ENCODE measurements at places on chromosomes 7 and 10.

DNA sequence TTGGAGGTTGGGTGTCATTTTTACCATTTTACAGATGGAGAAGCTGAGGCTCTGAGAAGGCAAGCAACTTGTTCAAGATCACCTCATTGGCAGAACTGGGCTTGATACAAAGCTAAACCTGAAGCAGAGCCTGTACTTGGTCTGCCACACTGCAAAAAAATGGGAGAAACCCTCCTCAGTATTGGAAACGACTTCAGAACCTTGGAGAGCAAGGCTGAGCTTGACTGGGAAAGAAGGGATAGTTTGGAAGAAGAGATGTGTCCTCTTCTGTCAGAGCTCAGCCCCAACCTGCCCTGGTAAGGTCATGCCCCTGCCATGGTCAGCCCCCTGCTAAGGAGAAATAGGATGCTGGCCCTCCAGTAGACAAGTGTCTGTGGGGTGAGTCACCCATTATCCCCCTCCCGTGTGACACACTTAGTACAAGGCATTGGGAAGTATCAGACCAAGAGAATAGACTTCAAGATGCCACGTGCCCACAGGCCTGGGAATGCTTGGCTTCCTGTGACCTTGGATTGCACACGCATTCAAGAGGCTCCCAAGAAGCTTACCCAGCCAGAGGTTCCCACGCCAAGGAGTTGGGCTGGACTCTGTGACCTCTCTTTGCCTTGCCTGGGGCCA is 56.2 kb upstream of the SMNDC1 start:
- no peak for DNase-seq

DNA sequence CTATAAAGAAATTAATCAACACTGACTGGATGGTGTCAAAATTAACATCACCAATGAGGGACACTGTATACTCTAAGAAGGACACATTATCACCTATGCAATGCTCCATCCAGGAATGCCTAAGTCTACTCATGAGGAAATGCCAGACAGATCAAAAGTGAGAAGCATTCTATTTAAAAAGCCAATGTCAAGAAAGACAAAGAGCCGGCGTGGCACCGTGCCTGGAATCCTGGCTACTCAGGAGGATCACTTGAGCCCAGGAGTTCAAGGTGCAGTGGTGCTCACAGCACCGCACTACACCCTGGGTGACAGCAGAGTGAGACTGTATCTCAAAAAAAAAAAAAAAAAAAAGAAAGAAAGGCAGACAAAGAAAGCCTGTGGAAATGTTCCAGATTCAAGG is 45.5 kb upstream of the ANAPC16 start:
- DNase-seq: no peak

- DNase-seq: no peak
Observed at GRCh38 chr10:822661-823367, 108.7 kb downstream of the LARP4B start.

GRCh38 chr7:129553899-129554461 is 51.6 kb downstream of the SMKR1 start:
- no peak for DNase-seq

DNA sequence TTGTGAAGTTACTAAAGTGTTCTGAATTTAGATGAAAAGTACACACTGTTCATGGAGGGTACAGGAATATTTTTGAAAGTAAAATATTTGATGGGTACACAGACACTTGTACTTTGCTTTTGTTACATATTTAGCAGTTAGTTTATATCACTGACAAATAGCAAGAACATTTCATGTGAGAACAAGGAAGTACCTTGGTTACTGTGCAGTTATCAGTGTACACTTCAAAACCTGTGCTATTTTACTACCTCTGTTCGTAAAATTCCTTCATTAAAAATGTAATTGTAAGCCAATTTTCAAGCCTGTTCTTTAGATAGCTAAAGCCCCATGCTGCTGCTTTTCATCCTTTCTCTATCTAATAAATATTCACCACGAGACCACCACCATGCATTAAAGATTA is 39.8 kb upstream of the WASL start:
- no peak for DNase-seq

GRCh38 chr7:28182071-28182471 is 1.5 kb upstream of the JAZF1 start:
- no peak for DNase-seq

DNA sequence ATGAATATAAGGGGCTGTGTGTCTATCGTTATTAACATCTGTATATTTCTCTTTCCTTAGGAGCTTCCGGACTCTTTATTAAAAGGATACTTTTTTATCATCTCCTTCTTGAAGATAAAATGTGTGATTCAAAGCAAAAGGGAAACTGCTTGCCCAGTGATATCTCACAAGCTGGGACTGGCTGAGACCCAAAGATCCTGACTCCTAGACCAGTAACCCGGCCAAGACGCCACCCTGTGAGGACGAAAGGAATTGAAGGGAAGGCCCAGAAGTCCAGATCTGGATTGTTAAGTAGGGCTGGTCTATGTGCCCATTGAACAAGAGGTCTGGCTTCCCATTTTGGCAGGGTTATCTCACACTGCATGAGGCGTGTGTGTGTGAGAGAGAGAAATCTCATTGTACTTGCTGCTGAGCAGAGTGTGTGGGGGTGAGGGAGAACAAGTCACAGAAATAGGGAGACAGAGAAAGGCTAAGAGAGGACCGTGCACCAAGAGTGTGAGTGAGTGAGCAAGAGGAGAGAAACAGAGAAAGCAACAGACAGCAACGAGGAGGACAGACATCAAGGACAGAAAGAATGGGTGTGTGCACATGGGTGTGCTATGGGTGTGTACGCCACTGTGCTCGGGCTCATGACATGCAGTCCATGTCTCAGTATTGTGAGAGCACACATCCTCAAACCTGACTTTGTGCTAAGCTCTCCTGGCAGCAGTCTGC is 75.4 kb downstream of the PLXNA4 start:
- DNase-seq: no peak

DNA sequence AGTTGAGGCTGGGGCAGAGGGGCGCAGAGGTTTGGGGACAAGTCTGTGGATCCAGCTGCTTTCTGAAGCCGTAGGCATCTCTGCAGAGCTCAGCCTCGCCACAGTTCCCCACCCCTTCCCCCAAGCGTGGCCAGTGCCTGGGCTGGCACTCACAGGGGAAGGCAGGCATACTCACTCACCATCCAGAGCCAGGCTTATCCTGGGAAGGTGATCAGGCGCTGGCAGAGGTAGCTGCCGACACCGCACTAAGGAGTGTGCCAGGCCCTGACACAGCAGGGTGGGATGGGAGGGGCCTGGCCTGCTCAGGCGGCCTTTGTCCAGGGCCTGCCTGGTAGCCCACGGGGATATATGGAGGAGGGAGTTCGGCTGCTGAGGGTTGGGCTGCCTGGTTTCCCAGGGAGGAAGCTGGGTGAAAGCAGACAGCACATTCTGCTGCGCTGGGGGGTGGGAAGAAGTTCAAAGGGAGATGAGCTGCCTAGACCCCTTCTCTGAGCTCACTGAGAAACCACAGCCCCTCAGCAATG is 15.9 kb downstream of the VSIR start:
- no peak for DNase-seq

DNA sequence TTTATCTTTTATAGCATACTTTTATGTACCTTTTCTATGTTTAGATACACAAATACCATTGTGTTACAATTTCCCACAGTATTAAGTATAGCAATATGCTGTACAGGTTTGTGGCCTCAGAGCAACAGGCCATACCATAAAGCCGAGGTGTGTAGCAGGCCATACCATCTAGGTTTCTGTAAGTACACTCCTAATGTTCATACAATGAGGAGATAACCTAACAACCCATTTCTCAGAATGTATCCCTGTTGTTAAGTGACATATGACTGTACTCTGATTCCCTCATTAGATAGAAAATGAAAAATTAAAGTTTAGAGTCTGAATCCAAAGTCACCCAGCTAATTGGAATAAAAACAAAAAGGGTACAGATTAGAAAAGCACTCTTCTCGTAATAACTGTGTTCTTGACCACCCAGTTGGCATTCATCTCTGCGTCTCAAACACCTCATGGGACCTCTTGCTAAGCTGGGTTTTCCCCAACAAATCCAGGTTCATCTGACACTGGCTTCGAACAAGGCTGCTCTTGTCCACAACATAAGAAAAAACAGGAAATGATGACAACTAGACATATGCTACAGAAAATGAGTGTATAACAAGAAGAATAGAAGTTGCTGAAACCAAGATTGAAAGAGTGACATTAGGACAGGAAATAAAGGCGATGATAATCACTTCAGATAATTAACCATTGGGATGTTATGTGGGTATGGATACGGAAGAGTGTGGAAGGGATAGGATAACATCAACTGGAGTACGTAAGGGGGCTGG is 1.4 kb downstream of the NDUFB8 start:
- DNase-seq: no peak

GRCh38 chr7:5143935-5144903 is 45.8 kb upstream of the WIPI2 start:
- peak; percentile 51 for DNase-seq

GRCh38 chr10:70052462-70053217 is at the start of gene MACROH2A2:
Gene MACROH2A2 (plus strand): TSS chr10:70052846. CDS start chr10:70075659, 22,813 bp downstream.
- no peak for DNase-seq

DNA sequence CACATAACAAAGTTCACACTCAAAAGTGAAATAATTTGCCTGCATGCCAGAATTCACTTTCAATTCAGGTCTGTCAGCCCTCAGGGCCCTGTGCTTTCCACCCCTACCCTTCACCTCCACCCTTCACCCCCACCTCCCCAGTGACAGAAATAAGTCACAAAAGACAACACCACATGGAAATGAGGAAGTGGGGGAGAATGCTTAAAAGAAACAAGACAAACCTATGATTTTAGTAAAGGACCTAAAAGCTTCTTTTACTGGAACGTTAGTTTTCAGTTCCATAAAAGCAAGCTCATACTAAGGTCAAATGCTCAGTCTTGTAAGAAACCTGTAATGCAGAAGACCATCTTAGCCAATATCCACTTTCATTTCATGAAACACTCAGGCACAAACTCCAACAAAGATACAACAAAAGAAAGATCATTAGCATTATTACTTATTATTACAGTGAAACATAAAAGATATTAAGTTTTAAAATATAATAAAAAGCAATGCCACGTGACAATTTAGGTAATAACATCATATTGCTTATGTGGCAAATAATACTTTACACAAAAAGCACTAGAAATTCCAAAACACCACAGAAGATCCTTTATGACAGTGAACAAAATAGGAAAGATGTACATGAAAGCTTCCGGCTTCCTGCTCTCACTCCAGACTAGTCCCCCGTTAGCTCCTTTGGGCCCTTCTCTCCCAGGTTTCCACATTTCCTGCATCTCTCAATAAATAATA is 112.1 kb downstream of the LMBR1 start:
- no peak for DNase-seq

GRCh38 chr10:102542800-102543418 is 39.1 kb downstream of the SUFU start:
- DNase-seq: no peak

- no peak for DNase-seq
Observed at GRCh38 chr10:70672165-70673042, at the start of gene ADAMTS14. Gene ADAMTS14 (plus strand): TSS chr10:70672506. CDS start chr10:70672803, 297 bp downstream.

DNA sequence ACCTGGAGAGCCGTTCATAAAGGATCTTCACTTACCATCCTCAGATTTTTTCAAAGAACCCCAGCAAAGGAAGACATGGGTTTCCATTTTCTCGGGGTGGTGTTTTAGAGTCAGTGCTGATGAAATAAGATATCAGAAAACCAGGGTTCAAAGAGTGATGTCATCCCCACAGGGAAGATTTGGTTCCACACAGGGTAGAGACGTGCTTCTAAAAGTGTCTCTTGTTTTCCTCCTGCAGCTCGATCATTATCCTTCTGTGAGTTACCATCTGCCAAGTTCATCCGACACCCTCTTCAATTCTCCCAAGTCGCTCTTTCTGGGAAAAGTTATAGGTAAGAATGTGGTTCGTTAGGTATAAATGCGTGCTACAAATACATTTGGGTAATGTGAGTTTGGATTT is 323.8 kb upstream of the C7orf33 start:
- DNase-seq: no peak

DNA sequence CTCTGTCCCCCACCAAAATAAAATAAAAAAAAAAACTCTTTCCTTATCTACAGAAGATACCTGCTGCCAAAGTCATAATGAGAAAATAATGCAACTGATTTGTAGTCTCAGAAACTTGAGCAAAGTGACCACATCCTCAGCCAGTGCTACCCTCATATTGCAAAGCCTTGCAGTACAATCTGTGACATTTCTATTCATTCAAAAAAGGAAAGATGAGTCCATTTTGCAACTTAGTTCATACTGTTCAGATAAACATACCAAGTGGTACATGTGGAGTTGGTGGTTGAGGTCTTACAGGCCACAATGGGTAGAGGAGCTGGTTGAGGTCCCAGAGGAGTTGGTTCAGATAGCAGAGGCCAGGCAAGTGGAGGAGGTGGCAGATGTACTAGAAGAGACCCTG is 6.5 kb upstream of the EIF5AL1 start:
- DNase-seq: no peak

GRCh38 chr7:103048833-103049232 is 25.8 kb downstream of the FBXL13 start:
- DNase-seq: no peak

DNA sequence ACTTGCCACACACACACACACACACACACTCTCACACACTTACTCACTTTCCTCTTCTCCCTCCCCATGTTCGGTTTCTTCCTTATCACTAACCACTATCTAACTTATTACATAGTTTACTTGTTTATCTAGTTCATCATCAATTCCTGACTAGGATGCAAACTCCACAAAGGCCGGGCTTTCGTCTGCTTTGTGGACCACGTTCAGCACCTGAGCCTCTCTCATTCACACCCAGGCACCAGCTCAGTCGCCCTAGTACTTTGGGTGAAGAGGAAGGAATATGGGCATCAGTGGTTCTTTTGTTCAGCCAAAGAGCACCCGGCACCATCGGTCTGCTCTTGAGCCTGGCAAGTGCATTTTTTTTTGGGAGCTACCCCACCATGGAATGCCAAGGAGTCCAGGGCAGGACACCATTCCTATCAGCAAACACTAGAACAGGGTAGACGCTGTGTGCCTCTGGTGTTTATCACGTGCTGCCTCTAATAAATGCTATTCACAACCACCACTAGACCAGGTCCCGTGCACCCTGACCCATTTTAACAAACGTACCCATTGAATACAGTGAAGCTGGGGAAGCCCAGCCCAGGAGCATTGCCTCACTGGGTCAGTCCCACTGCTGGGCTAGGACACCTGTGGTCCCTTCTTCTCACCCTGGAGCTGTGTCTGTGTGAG is 2.2 kb downstream of the C10orf67 start:
- DNase-seq: no peak

DNA sequence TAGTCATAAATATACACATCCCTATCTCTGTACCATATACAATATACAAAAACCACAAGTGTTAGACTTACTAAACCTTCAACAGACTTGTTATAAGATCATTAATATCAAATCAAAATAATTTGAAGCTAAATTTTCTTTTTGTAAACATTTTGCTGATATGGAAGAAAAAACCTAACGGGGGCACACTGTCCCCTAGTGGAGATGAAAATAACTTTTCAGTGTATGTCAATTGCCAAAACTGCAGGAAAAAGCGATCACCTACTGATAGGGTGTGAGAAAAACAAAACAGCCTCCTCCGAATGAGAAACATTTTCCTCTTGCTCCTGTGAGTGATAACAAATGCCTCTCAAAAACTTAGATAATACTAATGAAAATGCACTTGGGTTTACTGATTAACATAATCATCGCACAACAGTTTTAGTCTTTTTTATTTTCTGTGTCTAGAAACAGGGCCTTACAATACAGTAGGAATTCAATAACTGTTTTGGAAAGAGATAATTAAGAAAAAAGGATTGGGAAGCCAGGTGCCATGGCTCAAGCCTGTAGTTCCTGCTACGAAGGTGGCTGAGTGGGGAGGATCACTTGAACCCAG is 322.7 kb downstream of the CRPPA start:
- no peak for DNase-seq

All from activated CD8-positive, alpha-beta memory T cell treated with anti-CD3 and anti-CD28 coated beads for 48 hours (primary cell).